Activated CD4-positive, alpha-beta T cell treated with anti-CD3 and anti-CD28 coated beads, Interleukin-2, amount 10 ng/mL, durations not matched to agents 24 days and 14 days (primary cell): ENCODE measurements at places on chromosomes 7 and 10. TPM values are rescaled to one million over a fixed set of nuclear protein-coding genes. Genes with fewer than 3 reads are reported as not detected.

- H3K4me3 ChIP-seq: no peak overlapping the region
- no peaks in the 10 kb centered on the region for H3K4me1 ChIP-seq
Observed at GRCh38 chr7:130740606-130741005, 6.6 kb upstream of the KLF14 start.

Gene PAX2
- total RNA-seq: 0.07 TPM in 1 of 2 replicates, not detected in the other

DNA sequence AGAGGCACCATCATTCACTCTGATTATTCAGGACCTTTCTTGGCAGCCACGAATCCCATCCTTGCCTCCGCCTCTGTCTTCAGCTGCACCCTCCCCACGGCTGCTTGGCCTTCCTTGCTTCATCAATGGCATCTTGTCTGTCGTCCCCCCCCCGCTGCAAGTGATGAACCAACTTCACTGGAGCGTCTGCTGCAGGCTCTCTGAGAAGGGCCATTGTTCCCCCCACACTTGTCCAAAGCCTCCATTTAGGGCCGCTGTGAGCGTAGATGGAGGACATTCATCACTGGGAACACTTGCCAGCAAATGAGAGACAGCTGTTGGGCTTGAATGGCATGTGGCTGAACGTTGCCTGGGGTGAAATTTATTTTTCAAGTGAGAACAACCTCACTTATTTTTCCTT lies 20.1 kb downstream of the AFAP1L2 start:
- peaks cover 2% of the 10 kb centered on the region for H3K36me3 ChIP-seq
- H3K27me3 ChIP-seq: peaks cover 23% of the 10 kb centered on the region
- peaks cover 10% of the 10 kb centered on the region for H3K4me1 ChIP-seq
- H3K4me3 ChIP-seq: no peak overlapping the region

Gene C7orf57
- 0.14 TPM in 2 replicates for total RNA-seq

GRCh38 chr10:121845044-121845784 lies 82.6 kb downstream of the ATE1 start:
- H3K4me1 ChIP-seq: peaks cover 3% of the 10 kb centered on the region
- no peaks in the 10 kb centered on the region for H3K27me3 ChIP-seq
- H3K36me3 ChIP-seq: peaks cover 41% of the 10 kb centered on the region
- no peak for DNase-seq

Gene SEMA3D
- 0.47 and 0.64 TPM in 2 replicates for total RNA-seq

Gene TCERG1L
- total RNA-seq: not detected in 2 replicates

GRCh38 chr7:135342887-135343286 lies 109.2 kb downstream of the STRA8 start:
- no peaks in the 10 kb centered on the region for H3K4me1 ChIP-seq
- DNase-seq: no peak

Gene PNLIPRP2
- total RNA-seq: not detected in 2 replicates

DNA sequence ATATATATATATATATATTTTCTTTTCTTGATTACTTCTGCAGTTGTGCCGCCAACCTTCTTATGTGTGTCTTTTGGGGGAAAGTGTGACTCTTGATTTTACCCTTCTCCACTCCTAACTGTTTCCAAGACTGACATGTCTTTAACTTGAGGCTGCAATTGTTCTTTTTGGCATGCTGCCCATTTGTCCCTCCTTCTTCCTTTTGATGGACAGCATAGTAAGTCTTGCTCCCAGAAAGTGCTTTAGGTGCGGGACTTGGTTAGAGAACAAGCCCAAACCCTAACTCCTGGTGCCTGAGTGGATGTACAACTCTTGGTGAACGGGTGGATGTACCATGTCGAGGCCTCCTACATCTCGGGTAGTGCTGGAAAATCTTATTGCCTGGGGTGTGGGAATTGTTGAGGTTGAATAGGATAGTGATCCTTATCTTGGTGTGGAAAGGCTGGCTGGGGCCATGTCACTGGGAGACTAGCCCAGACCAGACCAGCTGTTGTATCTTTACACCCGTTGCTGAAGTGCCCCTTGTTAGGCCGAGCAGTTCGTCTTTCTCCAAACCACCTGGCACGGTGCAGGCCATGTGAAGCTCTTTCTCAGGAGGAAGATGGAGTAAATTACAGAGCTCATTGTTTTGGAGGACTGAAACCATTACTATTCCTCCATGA lies 16.3 kb downstream of the TCF7L2 start:
- no peaks in the 10 kb centered on the region for H3K4me1 ChIP-seq
- H3K27ac ChIP-seq: no peak overlapping the region
- H3K4me3 ChIP-seq: no peak overlapping the region

GRCh38 chr10:120271696-120272095 lies 185.3 kb upstream of the PLPP4 start:
- H3K27me3 ChIP-seq: no peaks in the 10 kb centered on the region
- no peaks in the 10 kb centered on the region for H3K4me1 ChIP-seq
- H3K36me3 ChIP-seq: no peaks in the 10 kb centered on the region
- H3K27ac ChIP-seq: no peak overlapping the region
- DNase-seq: peak; percentile 11
- H3K4me3 ChIP-seq: no peak overlapping the region

DNA sequence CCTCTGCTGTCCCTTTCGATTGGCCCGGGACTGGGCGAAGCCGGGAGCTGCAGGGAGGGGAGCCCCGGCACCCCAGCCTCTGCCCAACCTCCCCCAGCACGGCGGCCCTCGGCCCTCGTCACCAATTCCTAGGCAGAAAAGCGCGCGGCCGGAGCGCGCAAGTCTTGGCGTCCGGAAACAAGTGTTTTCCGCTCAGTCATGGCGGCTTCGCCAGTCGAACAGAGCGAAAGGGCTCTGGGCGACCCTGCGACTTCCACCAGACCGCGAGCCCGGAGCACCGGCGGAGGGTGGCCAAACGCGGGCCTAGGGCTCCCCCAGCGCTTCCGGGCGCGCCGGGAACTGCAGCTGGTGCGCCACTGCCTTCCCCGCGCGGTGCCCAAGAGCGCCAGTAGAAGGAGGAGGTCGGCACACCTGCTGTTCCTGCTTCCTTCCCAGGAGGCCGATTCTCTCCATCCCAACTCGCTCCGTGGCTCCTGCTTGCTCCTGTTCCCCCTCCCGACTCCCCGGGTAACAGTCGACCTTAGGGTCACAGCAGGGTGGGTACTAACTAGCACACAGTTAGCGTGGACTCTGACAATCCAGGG lies 729.9 kb downstream of the ZWINT start:
- H3K27ac ChIP-seq: no peak overlapping the region
- H3K36me3 ChIP-seq: no peaks in the 10 kb centered on the region
- H3K4me1 ChIP-seq: peaks cover 5% of the 10 kb centered on the region
- peaks cover 25% of the 10 kb centered on the region for H3K27me3 ChIP-seq
- H3K4me3 ChIP-seq: peak overlapping the region; percentile 66

DNA sequence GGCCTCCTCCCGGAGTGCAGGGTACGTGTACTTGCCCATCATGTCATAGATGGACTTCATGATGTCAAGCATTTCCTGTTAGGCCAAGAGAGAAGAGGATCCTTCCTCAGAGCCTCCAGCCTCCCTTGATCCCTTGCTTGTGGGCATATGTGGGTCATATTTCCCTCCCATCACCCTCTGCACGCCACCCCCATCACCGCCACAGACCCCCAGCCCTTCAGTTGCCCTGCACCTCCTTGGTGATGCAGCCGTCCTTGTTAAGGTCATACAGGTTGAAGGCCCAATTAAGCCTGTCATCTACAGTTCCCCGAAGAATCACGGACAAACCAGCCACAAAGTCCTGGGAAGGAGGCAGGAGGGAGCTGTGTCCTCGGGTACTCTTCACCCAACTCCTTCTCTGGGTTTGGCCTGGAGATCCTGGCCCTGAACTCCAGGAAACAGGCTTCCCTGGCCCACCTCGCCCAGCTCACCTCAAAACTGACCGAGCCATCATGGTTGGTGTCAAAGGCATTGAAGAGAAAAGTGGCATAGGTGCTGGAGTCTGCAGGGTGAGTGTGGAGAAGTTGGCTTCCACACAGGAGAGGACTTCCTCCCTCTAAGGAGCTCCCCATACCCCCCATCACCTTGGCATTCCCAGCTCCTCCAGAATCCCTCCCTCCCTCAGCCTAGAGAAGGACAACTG lies 9.8 kb upstream of the OGA start:
- no peak for DNase-seq
- H3K27ac ChIP-seq: no peak overlapping the region
- H3K27me3 ChIP-seq: peaks cover 3% of the 10 kb centered on the region
- H3K36me3 ChIP-seq: peaks cover 12% of the 10 kb centered on the region

GRCh38 chr10:130804778-130805634 lies 506.5 kb downstream of the TCERG1L start:
- H3K36me3 ChIP-seq: no peaks in the 10 kb centered on the region
- no peaks in the 10 kb centered on the region for H3K27me3 ChIP-seq
- no peak overlapping the region for H3K27ac ChIP-seq
- no peaks in the 10 kb centered on the region for H3K4me1 ChIP-seq

GRCh38 chr10:86211691-86212390 lies 154.8 kb downstream of the GRID1 start:
- DNase-seq: no peak
- no peaks in the 10 kb centered on the region for H3K27me3 ChIP-seq
- no peaks in the 10 kb centered on the region for H3K36me3 ChIP-seq
- H3K4me3 ChIP-seq: no peak overlapping the region

Gene TMEM236
- total RNA-seq: 0.02 and 0.05 TPM in 2 replicates
